Activated T-helper 9 cell treated with anti-CD3 and anti-CD28 coated beads, Interleukin-2, amount 50 U/mL, for 16 hours (primary cell): ENCODE measurements at places on chromosomes 4 and X.

GRCh38 chrX:9352694-9353411 lies 112.0 kb upstream of the TBL1X start:
- peak; percentile 19 for DNase-seq

DNA sequence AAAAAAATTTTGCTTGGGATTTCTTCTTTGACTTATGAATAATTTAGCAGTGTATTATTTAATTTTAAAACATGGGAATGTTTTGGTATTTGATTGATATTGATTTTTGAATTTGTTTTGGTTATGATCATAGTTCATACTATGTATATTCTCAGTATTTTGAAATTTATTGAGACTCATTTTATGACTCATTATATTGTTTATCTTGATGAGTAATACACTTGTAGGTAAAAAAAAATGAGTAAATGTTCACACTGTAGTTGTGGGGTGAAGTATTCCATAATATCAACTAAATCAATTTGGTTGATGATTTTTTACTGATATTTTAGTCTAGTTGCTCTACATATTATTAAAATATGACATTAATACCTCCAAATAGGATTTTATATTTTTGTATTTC lies 1142.2 kb downstream of the ADGRL3 start:
- DNase-seq: no peak

- DNase-seq: no peak
These were observed 1.2 kb downstream of the IRS4 start for GRCh38 chrX:108735091-108735678.

DNA sequence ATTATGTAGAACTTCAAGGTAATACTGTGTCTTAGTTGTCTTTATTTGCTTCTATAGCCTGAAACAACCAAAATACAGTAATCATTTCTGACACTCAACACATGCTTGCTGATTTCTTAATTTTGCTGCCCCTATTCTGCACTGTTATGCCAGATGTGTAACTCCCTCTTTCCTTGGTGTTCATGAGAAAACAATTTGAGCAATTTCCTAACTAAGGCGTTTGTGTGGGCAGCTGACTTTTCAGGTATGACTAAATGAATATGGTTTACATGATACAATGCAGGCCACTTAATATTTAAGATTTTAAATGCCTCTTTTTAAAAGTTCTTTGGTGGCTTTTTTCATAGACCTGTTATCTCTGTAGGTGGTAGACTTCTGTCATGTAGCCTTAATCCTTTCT lies 46.1 kb upstream of the CENPE start:
- no peak for DNase-seq

DNA sequence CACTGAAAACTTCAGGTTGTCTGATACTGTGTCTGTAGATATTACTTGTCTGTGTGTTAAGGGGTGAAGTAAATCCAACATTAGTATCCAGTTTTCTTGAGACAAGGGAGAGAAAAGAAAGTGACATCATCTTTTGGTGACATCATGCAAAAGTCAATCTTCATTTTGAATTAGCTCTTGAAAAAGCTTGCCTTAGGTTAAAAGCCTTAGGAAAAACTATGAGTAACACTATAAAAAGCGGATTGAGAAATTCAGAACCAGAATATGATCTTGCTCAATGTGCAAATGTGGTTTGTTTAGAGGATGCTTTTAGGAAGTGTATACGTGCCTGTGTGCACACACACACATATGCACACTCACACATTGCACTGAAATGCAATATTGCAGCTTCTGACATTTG lies 345.8 kb upstream of the CASK start:
- no peak for DNase-seq

DNA sequence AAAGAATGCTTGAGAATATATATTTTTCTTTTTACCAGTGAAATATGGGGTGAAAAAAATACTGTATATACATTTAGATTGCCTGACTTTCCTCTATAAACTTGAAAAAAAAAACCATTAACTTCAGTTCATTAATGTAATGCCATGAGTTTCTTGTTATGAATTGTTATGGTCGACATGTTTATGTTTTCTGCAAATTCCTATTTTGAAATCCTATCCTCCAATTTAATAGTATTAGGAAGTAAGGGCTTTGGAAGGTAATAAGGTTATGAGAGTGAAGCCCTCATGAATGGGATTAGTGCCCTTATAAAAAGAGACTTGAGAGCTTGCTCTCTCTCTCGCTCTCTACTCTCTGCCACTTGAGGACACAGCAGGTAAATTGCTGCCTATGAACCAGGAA lies 211.4 kb downstream of the LDB2 start:
- DNase-seq: no peak

DNA sequence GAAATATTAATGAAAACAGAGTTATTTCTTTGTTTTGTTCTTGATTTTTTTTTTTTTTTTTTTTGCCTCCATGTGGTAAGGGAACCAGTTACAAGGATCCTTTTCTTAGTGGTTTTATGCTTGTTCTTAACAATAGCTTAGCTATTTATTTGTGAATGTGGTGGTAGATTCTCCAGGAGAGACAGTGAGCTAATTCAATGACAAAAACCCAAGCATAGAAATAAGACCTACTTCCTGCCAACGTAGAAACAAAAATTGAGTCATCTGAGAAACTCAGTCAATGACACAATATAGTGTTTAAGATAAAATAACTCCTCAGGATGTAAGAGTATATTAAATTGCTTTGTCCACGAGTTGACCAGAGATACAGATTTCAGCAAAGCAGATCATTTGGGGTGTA lies 863.8 kb upstream of the PABPC4L start:
- DNase-seq: no peak

GRCh38 chrX:9605484-9605883 lies 140.6 kb downstream of the TBL1X start:
- no peak for DNase-seq

DNA sequence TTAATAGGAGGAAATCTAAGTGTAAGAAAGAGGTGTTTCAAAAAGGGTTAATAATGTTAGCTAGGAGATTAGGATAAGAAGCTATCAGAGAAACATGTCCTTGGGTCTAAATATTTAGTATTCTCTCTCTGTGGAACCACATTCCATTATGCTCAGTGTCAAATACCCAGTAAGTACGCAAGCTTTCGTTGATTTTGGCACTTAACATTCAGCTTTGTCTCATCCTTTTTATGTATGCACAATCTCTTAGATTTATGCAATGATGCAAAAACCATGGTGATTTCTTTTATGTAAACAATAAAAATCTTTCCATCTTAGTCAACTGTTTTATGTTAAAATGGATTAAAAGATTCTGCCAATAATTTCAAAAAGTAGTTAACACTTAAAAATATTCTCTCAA lies 129.2 kb downstream of the KLHL13 start:
- DNase-seq: no peak

DNA sequence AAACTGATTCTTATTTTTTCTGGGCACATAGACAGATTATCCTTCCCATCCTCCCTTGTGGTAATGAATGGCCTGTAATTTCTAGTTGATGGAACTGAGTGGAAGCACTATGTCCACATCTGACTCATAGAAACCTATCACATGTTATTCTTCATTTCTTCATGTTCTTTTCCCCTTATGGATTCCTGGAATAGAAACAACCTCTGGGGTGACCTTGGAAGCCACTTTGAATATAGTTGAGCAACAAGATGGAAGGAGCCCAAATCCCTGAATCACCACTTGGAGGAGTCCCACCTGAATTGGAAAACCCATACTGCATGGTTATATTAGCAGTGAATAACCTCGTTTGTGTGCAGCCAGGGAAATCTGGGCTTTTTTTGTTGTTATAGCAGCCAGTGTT lies 137.8 kb downstream of the MID1IP1 start:
- DNase-seq: no peak

DNA sequence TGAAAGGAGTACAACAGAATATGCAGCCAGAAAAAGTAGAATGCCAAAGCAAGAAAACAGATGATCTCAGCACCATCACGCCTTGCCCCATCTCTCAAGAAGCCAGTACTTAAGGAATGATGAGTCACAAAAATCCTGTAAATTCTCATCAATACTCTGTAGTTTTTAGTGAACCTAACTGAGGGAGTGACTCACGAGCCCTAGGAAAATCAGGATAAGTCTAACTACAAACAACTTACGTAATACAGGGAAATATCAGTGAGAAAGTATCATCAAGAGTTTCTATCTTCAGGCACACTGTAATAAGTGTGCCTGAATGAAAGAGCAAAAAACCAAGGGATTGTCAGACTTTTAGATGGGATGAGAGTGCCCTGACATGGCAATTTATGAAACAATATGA lies 644.4 kb downstream of the STPG2 start:
- no peak for DNase-seq

DNA sequence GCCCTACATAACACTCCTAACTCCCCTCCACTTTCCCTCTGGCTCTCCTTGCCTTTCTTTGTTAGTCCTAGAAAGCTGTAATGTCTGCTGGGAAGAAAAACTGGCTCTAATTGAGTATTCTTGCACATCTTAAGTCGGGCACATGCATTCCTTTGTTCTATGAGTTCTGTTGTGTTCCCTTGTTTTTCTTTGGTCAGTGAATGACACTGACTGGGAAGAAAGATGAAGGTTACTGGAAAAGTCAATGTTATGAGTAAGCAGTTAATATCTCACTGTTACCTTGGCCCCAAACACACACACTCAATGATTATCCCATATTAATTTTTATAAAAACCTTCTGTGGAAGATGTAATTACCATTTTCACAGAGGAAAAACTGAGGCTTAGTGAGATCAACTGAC lies 215.9 kb downstream of the SOWAHB start:
- no peak for DNase-seq

DNA sequence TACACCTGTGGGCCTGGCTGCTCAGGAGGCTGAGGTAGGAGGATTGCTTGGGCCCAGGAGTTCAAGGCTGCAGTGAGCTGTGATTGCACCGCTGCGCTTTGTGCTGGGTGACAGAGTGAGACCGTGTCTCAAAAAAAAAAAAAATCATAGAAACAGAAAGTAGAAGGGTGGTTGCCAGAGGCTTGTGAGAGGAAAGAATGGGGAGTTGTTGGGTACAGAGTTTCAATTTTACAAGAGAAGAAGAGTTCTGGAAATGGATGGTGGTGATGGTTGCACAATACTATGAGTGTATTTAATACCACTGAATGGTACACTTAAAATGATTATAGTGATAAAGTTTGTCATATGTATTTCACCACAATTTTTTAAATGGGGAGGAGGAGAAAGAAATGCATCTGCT lies 10.2 kb upstream of the GLOD5 start:
- no peak for DNase-seq

- no peak for DNase-seq
These were observed 118.5 kb downstream of the PLS3 start for GRCh38 chrX:115679460-115679859.

DNA sequence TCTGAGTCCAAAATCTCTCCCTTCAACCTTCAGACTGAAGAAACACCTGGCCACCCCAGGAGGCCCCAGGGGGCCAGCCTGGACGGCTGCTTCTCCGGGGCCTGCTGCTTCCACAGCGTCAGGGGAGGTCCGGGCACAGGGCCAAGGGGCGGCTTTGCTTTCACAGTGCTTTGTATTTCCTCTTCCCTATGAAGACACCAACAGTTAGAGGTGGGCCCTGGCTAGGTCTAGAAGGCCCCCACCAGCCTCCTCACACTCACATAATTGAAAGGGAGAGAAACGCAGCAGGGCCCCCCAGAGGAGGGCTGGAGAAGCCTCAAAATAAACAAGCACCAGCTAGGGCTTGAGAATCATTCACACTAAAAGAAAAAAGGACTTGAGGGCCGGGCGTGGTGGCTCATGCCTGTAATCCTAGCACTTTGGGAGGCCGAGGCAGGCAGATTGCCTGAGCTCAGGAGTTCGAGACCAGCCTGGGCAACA lies 17.8 kb downstream of the SCD5 start:
- no peak for DNase-seq

DNA sequence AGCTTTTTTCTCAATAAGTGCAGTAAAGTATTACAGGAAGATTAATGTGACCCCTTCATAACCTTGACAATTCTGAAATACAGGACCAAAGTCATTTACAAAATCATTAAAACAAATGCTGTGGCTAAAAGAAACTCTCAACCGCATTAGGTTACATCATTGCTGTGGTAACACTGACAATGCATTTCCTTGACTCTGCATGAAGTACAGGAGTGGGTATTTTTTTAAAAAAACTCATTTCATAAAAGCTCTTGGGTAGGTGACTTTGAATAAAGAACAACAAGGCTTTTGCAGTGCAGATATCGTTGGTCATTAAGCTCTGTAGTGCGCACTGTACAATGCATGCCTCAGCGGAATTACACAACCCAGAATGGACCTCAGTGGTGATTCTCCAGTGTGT lies 23.4 kb upstream of the XK start:
- no peak for DNase-seq

DNA sequence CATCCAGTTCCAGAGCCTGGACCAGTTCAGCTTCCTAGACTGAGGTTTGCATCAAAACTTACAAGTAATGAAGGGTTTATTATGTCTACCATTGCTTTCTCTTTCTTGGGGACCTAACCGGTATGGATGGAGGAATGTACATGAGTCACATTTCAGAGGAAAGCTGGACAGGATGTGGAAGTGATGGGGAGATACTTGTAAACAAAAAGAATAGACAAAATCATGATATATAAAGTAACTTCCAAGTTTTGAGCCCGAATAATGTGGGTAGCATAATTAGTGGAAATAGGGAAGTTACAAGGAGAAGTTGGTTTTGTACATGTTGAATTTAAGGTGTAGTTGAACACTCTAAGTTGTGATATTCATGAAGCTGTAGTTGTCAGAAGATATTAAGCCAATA lies 15.0 kb downstream of the FNIP2 start:
- no peak for DNase-seq

DNA sequence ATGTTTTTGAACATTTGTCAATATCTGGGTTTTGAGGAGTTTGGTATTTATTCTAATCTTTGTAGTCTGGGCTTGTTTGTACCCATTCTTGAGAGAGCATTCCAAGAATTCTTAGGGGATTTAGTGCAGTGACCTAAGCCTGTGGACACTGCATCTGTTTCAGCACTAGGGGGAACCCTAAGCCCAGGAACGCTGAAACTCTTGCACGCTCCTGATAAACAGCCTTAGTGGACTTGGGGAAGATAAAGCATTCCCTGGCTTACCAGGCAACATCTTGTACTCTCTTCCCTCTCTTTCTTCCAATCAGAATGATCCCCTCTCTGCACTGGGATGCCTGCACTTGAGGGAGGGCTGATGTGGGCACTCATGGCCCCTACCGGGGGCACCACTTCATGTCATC lies 654.9 kb upstream of the HTR2C start:
- DNase-seq: no peak

DNA sequence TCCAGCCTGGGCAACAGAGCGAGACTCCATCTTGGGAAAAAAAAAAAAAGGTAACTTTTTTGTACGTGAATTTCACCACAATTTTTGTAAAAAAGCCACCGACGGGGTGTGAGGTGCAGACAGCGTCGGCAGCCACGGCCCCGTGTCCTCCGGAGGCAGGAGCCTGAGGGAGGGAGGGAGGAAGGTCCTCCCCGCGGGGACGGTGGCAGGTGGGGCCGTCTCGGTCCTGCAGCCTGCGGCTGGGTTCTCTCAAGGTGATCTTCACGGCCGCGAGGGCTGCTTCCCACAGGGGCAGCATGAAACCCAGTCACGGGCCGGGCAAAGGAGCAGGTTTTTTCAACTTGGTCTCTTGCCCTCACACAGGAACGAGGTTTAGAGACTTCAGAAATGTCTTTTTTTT lies 14.0 kb downstream of the PLCXD1 start:
- no peak for DNase-seq

- DNase-seq: peak; percentile 40
These were observed 2.2 kb downstream of the MAMLD1 start for GRCh38 chrX:150365051-150365989.
